Mesenteric fat pad (tissue), 1 donor: ENCODE measurements at places on chromosomes 12 and 14. TPM values are rescaled to one million over a fixed set of nuclear protein-coding genes. Genes with fewer than 3 reads are reported as not detected.

GRCh38 chr14:103007555-103007954 is 49.8 kb downstream of the CDC42BPB start:
- DNase-seq, result no peak

DNA sequence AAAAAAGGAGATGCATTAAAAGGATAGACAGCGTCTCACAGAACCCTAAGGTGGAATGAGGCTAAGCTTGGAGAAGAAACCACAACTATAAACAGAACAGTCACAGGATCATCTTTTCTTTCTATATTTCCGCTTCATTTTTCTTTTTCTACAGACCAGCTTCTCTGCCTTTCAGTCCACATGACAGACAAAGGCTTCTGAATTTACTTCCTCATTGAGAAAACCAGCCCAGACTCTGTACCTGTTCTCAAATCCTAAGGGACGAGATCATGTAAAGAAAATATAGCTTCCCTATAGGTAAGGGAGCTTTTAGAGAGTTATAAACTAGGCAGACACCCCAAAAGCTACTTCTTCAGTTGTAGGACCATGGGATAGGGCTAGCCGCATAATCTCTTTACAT is 17.4 kb downstream of the SGPP1 start:
- DNase-seq, result no peak

- DNase-seq, result no peak
Observed at GRCh38 chr14:50012644-50013043, 103.7 kb downstream of the VCPKMT start.

DNA sequence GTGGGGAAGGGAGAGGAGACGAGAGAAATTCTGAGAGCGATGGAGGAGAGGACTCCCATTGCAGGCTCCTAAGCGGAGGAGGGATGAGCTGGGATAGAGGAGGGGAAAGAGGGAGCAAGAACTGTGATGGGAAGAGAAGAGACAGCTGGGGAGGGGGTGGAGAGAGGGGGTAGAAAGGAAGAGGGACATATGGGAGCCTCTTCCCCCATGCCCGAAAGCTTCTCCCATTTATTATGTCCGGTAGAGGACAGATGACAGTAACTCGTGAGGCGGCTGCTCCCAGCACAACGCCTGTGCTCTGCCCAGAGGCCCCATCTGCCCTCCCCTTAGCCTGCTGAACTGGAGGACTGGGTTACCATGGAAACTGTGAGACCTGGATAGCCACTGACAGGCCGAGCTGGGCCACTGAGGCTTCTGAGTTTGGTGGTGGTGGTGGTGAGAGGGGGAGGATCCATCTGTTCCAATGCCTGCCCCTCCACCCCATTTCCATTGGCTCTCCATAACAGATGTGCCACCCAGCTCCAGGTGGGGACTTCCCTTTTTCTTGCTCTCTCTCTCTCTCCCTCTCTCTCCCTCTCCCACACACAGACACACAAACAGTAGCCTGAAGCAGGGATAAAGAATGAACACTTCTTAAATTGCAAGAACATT is 8.3 kb downstream of the CPNE6 start:
- no peak for DNase-seq

DNA sequence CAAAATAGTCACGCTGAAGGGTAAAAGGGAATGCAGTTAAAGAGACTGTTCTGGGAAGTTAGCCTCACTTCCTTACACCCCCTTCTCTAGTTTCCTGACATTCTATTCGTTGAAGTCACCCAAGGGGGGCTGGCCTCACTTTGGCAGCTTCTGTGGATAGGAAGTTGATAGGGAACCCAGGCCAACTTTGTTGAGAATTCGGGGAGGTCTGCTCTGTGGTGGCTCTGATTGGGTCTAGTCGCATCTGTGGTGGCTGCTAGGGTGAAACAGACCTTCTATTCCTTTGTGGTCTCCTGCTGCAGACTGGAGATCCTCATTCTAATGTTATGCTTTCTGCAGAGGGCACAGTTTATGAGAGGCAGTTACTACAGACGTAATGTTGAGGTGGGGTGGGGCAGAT is 28.8 kb upstream of the GZMB start:
- no peak for DNase-seq

DNA sequence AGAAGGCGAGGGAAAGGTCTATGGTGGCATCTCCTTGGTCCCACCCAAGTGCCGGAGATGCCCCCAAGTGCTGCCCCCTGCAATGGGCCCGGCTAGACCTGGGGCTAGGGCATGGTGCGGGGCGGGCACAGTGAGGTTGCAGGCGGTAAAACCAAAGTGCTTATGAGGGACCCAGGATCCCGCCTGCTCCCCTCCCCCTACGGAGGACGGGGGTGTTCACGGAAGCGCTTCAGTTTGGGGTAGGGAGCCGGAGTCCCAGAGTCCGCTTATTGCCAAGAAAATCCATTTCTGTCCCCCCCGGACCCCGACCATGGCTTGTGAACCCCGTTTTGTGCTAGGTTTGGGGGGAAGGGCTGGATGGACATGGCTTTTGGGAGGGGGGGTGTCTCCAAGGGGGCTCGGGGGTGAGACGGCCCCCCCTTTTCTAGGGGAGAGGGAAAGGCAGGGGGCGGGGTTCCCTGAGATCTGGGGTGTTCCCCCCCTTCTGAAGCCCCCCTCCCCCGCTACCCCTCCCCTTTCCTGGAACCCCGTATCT is 5.4 kb upstream of the GPR84 start:
- DNase-seq, result no peak

- DNase-seq, result no peak
Observed at GRCh38 chr12:15634010-15634683, 155.0 kb downstream of the EPS8 start.

DNA sequence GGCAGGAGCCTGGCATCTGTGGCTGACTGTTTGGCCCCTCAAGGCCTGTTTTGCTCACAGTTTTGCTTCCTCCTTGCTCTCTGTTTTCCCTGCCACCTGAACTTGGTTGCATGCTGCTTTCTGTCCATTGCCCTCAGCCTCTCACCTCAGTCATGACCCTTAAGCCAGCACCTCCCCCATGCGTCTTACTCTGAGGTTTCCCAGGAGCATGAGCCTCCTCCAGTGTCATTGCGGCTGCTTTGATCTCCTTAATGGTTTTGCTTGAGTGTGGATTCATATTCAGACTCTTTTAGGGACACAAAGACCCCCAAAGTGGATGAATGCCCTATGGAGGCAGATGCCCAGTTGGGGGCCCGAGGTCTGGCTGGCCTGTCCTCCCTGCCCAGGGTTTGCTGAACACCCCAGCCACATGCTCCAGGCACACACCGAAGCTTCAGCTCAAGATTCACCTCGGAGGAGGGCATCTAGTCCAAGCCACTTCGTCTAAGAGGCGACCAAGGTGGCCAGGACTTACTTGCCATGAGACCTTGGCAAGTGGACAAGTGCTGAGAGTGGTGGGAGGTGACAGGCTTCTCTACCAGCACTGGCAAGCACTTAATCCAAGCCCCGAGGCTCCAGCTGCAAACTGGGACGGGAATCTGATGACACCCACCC is 95.4 kb upstream of the DIO3 start:
- DNase-seq, result peak; percentile 57

Gene RHOJ
- total RNA-seq, result 14.5 TPM

Gene MDM1
- 14.9 TPM for total RNA-seq
